ENCODE measurements at places on chromosomes 11 and 22.

DNA sequence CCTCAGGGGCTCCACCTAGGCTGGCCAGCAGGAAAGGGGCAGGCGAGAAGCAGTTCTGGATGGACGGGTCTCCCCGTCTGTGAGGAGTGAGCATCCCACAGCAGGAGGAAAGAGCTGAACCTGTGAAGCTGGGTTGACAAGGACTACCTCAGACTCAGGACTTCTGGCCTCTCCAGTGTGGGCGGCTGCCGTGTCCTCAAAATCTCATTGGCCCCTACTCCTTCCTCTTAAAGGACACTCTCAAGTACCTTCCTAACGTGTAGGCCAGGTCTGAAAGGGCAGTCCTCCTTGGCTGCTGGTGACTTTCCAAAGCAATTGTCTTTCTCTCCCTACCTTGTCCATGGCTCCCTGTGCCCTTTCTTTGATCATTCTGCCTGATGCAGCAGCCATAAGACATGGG, 107.0 kb upstream of the AKIP1 start:
- DNase-seq = no peak

GRCh38 chr11:579830-580601, 3.7 kb downstream of the PHRF1 start:
- no peak for DNase-seq

DNA sequence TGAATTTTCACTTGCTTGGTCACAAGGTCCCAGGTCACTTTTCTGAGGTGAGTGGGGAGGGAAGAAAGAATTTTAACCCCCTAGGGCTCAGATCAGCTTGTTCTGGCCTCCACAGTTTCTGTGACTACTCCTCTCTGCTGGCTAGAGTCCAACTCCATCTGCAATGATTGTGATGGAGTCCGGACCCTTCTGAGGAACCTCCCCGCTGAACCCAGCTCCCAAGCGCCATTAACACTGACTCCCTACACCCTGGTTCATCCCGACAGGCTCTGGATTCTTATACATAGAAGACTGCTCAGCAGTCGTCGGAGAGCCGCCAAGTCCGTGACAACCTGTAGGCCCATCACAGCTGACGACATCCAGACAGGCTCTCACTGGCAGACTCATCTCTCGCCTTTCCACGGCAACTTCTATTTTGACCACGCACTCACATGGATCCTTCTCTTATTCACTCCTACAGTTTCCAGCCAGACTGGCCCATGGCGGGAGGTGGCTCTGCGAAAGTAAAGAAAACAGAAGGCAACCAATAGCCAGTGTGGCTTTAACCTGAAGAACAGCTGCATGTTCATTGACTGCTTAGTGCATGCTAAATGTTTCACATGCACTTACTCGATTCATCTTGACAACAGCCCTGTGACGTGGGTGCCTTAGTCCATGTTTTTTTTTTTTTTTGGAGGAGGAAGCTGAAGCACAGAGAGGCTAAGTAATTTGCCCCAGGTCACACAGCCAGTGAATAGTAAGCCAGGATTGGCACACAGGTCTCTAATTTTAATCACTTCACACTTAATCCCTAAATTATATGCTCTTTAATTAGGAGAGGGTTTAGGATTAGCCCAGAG, 68.0 kb upstream of the PRDM11 start:
- DNase-seq = no peak

GRCh38 chr11:122100037-122100755, 15.8 kb downstream of the BLID start:
- no peak for DNase-seq

DNA sequence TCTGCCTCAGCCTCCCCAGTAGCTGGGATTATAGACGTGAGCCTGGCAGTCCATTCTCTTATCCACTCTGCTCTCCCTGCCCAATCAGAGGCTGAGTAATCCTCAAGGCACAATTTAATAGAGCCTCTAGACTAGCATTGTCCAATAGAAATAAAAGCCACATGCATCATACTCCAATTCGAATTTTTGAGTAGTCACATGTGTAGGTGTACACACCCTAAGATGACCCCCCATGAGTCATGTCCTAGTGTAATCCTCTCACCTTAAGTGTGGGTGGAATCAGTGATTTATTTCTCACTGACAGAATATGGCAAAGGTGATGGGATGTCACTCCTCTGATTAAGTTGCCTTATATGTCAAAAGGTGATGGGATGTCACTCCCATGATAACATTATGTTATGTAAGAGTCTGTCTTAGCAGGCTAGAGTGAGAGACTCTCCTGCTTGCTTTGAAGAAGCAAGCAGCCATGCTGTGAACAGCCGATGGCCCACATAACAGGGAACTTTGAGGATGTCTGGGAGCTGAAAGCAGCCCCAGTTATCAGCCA, 61.3 kb downstream of the MN1 start:
- no peak for DNase-seq

GRCh38 chr11:101034076-101034475, 95.5 kb downstream of the PGR start:
- no peak for DNase-seq

DNA sequence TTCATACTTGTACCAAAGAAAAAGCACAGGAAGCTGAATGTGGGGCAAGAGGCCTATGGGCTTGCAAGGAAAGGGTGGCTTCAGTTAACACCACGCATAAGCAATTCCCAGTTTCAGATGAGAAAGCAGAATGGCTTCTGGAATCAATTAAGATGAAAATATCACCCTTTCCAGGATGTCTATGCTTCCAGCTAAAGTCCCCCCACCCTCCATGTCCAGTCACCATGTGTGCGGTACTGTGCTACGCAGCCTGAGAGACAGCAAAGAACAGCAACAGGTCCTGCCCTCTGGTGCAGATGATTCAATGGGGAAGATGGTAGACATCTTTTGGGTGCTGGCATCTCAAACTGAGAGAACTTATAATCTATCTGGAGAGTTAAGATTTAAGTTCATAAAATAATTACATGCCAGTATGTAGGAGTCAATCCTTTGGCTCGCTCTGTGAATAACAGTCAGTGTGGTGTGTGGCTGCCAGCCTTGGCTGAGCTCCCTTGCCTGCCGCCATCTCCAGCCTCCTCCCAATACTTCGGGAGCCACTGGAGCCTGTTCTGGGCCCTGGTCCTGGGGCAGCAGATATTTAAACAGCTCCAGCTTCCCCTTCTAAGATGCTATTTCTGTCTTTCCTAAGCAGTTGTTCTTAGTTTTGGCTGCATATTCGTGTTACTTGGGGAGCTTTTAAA, 44.5 kb downstream of the ME3 start:
- DNase-seq = no peak

Data from chondrocyte (in vitro differentiated cells).